Left colon (tissue), 2 donors: ENCODE measurements at places on chromosomes 3 and 15. TPM values are rescaled to one million over a fixed set of nuclear protein-coding genes. Genes with fewer than 3 reads are reported as not detected.

Gene MB21D2
- 2.8 TPM for total RNA-seq

Gene CSPG4
- total RNA-seq, result 2.1 TPM

Gene ZNF621
- 14.8 TPM for total RNA-seq

Gene SNTN
- total RNA-seq, result not detected

Gene BFSP2
- not detected for total RNA-seq

Gene SIAH2
- total RNA-seq, result 24.1 TPM

Gene MED12L
- 0.37 TPM for total RNA-seq

Gene XCR1
- total RNA-seq, result not detected
